ENCODE measurements at places on chromosomes 7 and 10. TPM values are rescaled to one million over a fixed set of nuclear protein-coding genes. Genes with fewer than 3 reads are reported as not detected.

DNA sequence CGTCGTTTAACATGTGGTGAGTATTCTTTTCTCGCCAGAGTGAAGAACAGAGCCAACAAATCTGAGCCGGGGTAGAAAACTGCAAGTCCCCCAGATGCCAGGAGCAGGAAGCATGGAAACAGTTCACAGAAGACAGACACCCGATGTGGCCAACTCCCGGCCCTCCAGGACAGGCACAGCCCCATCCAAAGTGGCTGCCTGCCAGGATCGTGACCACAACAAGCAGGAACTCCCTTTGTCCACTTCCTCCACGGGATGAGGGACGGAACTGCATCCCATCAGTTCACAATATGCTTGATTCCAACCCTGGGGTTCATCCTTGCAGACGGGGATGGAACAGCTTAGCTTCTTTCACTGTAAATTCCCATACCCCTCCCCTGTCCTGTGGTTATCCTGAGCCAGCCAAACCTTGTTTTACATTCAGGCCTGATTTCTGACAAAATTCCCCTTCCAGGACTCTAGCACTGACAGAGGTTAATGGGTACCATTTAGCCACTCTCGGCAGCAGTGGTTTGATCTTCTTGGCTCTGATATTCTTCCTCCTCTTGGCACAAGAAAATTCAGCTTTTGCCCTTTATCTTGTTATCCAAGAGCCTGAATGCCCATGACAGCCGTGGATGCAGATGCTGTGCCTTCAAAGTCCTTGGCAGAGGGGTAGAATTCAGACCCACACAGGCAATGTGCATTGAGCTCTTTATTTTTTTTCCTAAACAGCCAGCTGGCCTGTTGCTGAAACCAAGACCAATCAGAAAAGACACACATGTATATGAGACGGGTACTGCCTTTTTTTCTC is 105.5 kb upstream of the FAM204A start:
- no peaks in the 10 kb centered on the region for H3K4me1 ChIP-seq
- no peak overlapping the region for H3K27ac ChIP-seq
- H3K36me3 ChIP-seq, result no peaks in the 10 kb centered on the region

DNA sequence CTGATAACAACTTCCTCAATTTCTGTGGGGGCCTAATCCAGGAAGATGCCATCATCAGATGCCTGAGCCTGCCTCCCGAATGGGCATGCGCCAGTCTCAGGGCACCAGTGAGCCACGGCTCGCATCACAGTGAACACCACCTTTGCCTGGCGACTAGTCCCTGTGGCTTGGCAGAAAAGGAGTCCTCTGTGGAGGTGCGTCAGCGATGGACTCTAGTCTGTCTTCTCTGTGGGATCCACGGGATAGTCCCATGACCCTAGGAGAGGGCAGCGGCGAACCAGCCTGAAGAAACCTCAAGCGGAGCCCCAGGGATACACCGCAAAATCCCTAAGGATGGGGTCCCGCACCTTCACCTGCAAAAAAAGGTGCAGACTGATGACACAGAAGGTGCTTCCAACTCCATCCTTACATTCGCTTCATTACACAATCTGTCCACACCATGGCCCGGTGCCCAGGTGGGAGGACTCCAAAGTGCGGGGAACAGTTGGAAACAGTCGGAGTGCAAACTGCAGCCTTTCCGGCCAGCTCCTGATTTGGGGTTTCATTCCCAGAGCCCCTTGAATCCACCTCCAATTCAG is 35.1 kb upstream of the ZNF273 start:
- no peaks in the 10 kb centered on the region for H3K36me3 ChIP-seq
- no peak overlapping the region for H3K27ac ChIP-seq
- H3K27me3 ChIP-seq, result no peaks in the 10 kb centered on the region
- no peaks in the 10 kb centered on the region for H3K4me1 ChIP-seq

DNA sequence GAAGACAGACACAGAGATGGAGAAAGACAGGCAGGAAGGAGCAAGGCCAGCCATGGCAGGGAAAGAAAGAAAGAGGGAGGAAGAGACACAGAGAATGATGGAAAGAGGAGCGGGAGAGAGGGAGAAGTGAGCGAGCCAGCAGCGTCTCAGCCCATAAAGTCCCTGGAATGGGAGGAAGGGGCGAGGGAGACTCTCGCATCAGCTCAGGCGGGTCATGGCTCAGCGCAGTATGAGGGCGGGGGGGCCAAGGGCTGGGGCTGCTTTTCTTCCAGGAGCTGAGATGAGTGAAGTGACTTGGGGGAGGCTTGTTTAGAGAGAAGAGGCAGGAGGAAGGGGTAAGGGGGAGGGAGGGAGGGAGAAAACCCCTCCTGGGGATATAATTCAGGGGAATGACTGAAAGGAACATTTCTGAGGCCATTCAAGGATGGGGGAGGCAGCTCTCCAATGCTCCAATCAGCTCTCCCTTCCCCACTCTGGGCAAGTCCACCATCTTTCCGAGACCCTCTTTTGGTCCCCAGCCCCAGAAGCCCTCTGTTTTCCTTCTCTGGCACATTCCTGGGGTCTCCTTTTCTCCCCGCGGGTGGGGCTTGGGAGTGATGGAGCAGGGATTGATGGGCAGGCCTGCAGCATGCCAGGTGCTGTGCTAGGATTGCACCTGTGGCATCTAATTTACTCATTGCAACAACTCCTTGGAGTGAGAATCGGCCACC is 87.9 kb downstream of the HIF1AN start:
- H3K36me3 ChIP-seq, result no peaks in the 10 kb centered on the region
- DNase-seq, result no peak
- no peak overlapping the region for H3K4me3 ChIP-seq
- no peaks in the 10 kb centered on the region for H3K4me1 ChIP-seq
- H3K27ac ChIP-seq, result no peak overlapping the region

Gene MCU
- 48.8 TPM for total RNA-seq

- no peak overlapping the region for H3K4me3 ChIP-seq
- no peaks in the 10 kb centered on the region for H3K4me1 ChIP-seq
- no peak overlapping the region for H3K27ac ChIP-seq
- no peak for DNase-seq
Observed at GRCh38 chr10:96984541-96985131, 152.5 kb downstream of the LCOR start.

GRCh38 chr10:3622427-3622826 is 162.6 kb downstream of the KLF6 start:
- H3K4me1 ChIP-seq, result no peaks in the 10 kb centered on the region
- no peak overlapping the region for H3K4me3 ChIP-seq
- no peaks in the 10 kb centered on the region for H3K27me3 ChIP-seq
- no peaks in the 10 kb centered on the region for H3K36me3 ChIP-seq
- H3K27ac ChIP-seq, result no peak overlapping the region
- no peak for DNase-seq

Gene NEBL
- total RNA-seq, result 58.8 TPM

- no peaks in the 10 kb centered on the region for H3K4me1 ChIP-seq
- H3K36me3 ChIP-seq, result no peaks in the 10 kb centered on the region
- H3K4me3 ChIP-seq, result no peak overlapping the region
- H3K27me3 ChIP-seq, result no peaks in the 10 kb centered on the region
- DNase-seq, result no peak
- no peak overlapping the region for H3K27ac ChIP-seq
Observed at GRCh38 chr7:67878808-67879207, 882.2 kb downstream of the TYW1 start.

DNA sequence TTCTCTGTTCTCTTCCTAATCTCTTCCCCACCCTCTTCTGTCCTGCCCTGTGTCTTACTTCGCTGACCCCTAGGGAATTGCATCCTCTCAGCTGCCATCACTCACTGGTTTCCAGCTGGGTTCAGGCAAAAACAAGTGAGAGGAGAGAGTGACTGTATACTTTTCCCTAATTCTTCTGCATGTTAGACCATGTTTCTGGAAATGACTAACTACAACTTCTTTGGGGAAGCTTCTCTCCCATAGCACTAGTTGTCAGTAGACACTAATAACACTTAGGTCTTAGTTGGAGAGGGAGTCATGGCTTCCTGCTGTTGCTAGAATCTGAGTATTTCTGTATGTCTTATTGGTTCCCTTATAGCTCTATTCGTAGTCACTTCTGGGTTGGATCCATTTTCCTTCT is 299.0 kb upstream of the FZD1 start:
- no peaks in the 10 kb centered on the region for H3K27me3 ChIP-seq
- H3K4me3 ChIP-seq, result no peak overlapping the region
- no peaks in the 10 kb centered on the region for H3K36me3 ChIP-seq
- H3K27ac ChIP-seq, result no peak overlapping the region

DNA sequence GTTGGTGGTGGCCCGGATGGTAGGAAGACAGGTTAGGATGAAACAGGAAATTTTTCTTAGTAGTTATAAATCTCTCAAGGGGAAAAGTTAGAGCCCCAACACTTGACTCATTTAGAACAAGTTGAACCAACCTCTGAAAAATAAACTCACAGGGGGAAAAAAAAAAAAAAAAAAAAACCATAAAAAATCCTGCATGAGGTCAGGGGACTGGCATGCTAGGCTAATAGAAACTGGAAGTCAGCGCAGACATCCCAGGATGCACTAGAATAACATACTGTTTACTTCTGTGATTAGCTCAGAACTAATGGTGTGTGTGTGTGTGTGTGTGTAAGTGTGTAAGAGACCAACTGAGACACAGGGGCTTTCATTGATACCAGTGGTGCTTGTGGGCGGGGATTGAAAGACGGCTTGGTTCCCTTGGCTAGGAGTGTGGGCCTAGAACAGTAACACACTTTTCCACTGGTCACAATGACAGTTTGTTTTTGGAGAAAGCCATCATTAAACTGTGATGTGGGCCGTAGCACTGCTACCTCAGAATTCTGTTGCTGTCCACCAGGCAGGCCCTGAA is 491.6 kb upstream of the GALNT17 start:
- H3K4me1 ChIP-seq, result no peaks in the 10 kb centered on the region
- H3K27me3 ChIP-seq, result no peaks in the 10 kb centered on the region
- no peak overlapping the region for H3K4me3 ChIP-seq
- H3K36me3 ChIP-seq, result no peaks in the 10 kb centered on the region
- no peak overlapping the region for H3K27ac ChIP-seq

- no peaks in the 10 kb centered on the region for H3K4me1 ChIP-seq
- no peak overlapping the region for H3K27ac ChIP-seq
- no peak overlapping the region for H3K4me3 ChIP-seq
- no peak for DNase-seq
- no peaks in the 10 kb centered on the region for H3K36me3 ChIP-seq
Observed at GRCh38 chr7:25069900-25070443, 55.1 kb downstream of the CYCS start.

DNA sequence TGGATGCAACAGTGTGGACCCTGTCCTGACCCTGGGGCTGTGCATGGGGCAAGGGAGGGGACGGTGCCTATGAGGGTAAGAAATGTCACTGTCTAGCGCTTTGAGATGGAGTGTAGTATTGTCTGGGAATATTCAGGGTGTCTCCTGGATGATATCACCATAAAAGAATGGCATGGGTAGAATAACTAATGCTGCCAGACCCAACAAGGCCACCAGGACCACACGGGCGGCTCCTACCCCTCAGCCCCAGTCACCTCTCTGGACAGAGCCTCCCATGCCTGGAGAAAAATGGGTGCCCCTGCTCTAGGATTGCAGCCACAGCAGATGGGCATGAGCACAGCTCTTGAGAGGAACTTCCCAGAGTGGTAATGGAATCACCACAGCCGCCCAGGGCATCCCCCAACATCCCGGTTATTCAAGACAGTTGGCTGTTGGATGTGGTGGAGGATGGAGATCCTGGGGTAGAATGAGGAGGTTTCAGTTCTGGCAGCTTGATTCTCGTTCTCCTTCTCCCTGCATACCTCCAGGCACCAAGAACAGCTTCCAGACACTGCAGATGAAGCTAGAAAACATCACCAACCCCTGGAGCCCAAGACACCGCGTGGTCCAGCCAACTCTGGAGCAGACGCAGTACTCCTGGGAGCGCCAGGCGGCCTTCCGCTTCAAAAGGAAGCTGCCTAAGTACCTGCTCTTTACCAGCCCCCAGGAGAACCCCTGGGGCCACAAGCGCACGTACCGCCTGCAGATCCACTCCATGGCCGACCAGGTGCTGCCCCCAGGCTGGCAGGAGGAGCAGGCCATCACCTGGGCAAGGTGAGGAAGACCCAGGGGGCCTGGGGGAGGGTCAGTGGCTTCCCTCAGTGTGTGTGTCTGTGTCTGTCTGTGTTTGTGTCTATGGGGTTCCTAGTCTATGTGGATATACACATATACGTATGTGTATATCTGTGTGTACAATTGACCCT is 6.2 kb downstream of the AOC1 start:
- peaks cover 5% of the 10 kb centered on the region for H3K27me3 ChIP-seq
- H3K4me3 ChIP-seq, result no peak overlapping the region
- no peak overlapping the region for H3K27ac ChIP-seq
- H3K36me3 ChIP-seq, result no peaks in the 10 kb centered on the region
- H3K4me1 ChIP-seq, result no peaks in the 10 kb centered on the region

Gene ADAM12
- total RNA-seq, result 22.4 TPM
